ENCODE measurements at places on chromosomes 13 and 19.

DNA sequence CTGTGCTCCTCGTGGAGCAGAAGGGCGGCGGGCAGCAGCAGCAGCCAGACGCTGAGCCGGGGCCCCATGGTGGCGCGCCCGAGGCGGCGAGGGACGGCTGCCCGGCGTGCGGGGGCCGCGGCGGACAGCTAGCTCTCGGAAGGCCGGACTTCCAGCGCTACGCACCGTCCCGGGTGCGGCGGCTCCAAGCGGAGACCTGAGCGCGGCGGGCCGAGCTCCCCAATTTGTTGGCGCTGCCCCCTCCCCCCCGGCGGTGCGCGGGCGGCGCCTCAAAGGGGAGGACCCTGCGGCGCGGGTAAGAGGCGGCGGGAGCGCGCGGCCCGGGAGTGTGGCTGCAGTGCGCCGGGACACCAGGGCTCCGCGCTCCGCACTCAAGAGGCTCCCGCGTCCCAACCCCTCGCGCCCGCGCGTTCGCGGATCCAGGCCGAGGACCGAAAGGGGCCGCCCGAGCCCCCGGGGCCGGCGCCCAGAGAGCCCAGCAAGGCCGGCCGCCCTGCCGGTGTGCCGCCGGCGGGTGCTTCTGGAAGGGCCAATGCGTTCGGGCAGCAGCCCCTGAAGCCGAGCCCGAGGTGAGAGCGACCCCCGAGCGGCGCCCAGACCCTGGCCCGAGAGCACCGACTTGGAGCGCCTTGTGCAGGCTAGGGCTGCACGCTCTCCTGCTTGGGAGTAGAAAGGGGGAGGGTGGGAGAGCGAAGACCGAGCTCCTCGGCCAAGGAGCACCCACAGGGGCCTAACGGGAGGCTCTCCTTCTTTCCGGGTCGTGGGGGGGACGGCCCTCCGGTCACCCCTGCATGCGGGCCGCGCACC lies at the start of the genes COL4A1 and COL4A2:
TSS of gene COL4A1 (minus strand) at position 198 of the 807 bp plus-strand sequence. CDS start at position 68, 130 bp downstream.
TSS of gene COL4A2 (plus strand) at position 325 of the 807 bp plus-strand sequence. CDS start 620 bp downstream, outside the sequence.
- no peak for DNase-seq

DNA sequence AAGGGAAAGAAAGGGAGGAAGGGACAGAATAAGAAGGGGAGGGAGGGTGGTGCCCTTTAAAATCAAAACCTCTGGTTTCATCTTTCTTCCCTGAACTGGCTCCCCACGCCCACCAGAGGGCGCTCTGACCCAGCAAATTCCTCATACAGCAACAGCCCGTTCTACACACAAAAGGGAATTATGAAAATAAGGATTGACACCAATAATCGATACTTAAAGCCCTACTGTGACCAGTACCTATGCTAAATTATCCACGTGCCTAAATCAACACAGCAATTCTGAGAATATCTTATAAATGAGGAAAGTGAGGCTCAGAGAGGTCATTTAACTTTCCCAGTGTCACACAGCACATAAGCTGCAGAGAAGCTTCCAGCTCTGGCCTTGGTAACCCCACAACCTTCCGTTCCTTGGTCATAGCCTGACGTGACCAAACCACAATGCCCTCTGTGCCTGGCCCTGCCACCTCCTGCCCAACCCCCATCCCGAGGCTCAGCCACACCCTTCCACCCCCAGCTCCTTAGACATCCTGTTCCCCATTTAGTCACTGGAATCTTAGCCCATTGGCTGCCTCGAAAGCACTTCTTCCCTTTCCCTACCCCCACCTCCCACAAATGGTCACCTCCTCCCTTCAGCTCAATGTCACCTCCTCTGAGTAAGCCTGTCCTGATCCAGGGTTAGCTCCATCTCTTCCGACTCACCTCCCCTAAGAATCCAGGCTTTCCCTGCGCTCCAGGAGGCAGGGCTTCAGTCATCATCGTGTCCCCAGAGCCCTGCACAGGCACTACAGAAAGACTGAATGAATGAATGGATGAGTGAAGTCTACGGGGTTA lies 34.2 kb upstream of the PNMA8B start:
- peak; percentile 59 for DNase-seq

DNA sequence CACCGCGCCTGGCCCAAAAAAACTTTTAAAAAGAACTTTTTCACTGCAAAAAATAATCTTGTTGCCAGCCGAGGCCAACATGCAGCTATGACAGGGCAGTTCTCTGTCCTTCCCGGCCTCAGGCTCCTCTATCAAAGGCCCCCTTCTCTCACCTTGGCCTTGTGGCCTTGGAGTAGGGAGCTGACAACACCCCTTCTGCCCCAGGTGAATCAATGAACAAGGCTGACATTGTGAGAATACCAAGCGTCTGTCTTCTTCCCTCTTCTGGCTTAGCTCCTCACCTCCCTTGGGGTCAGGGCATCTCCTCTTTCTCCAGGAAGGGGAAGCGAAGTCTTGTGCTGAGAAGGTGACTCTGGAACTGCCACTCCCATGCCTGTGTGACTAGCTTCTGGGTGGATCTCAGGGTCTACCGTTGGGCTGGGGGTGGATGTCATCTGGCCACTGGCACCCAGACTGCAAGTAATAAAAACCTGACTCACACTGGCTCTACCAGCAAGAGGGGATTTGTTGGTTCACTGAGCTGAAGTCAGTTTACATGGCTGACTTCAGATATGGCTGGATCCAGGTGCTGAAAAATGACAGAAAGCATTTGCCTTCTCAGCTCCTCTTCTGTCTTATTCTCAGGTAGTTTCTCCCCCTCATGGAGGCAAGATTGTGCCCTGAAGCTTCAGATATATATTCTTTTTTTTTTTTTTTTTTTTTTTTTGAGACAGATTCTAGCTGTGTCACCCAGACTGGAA lies 6.3 kb downstream of the C19orf38 start:
- DNase-seq = no peak

DNA sequence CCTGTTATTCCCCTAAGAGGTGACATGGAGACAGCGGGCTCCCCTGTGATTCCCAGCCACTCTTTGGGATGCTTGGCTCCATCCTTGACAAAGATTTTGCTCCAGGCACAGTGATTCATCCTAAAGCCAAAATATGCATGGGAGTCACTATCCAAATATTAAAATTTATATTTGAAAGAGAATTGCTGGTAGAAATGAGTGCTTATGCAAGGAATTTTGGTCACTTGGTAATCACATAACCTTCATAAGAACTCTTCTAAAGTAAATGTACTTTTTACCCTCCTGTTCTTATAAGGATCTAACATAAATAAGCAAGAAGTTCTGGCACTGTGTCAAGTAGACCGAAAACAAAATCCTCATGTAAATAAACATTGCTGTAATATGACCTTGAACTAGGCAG lies 385.8 kb downstream of the ITGBL1 start:
- no peak for DNase-seq

DNA sequence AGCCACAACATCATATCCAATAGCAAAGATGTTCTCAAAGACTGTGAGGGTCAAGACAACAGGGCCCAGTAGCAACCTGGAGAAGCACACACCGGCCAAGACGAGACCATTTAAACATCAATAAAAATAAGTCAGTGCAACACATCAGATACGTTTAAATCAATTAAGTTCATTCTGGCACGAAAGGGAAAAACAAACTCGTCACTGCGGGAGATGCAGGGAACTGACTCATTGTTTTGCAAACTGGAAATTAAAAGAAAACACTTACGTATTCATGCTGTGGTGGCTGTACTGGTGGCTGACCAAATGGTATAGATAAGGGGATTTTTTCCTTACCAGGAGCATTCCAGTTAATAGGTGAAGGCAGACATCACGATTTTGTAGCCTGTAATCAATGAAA lies 26.3 kb upstream of the SLC15A1 start:
- no peak for DNase-seq

DNA sequence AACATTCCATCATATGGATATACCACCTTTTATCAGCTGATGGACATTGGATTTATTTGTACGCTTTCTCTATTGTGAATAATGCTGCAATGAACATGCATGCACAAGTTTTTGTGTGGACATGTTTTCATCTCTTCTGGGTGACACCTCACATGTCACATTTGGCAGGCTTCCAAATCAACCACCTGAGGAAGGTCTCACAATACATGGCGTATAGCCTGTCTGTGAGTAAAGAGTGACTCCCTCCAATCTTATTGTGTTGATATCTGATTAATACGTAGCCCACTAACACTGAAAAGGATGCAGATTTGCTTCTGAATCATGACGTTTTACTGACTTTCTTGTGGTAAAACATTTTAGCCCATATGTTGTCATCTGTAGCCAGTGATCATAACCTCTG lies 61.1 kb downstream of the SLC15A1 start:
- no peak for DNase-seq

GRCh38 chr19:3034656-3035541 lies 5.8 kb upstream of the TLE2 start:
- peak; percentile 22 for DNase-seq

DNA sequence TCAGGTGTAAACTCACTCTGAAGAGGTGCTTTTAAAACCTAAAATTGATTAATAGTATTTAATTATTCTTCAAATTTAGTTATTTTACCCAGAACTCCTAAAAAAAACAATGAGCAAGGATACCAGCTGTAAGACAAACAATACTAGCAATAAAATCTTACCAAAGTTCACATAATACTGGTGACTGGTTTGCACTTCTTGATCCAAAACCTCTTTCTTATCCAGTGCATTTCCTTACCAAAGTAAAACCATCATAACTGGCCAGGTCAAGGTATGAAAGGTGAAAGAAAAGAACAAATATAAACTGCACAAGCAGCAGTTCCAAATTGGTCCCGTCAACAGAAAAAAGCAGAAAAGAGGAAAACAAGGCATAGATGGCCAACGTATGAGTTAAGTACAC lies 62.7 kb downstream of the PSPC1 start:
- no peak for DNase-seq

DNA sequence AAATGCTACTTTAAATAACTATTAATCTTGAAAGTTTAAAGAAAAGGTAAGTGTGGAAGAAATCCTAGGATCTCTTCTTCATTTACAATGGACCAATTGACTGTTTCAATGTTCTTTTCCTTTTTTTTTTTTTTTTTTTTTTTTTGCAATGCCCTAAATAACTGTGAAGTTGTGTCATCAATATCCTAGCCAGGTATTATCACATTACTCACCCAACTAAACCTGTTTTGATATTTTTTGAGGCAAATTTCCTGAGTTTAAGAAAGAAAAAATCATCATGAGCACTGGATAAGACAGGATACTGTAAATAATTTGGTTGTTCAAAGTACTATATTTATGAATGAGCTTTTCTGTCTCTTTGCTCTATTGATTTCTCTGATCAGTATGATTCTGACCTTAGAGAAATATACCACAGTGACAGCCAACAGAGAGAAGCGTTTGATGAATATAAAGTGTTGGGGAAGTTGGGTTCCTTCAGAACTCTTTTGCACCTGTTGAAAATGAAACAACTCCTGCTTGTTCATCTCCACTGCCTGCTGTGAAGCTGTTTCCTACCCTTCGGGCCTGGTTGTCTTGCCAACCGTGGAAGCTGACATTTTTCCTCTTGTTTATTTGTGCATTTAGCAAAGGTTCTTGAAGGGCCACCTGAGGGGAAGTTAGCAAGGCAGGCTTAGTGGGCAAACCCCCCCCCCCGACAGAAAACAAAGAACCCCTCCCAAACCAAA lies 1220.5 kb upstream of the SLC10A2 start:
- DNase-seq = no peak

GRCh38 chr19:42568006-42568405 lies 26.7 kb downstream of the CEACAM8 start:
- DNase-seq = no peak

GRCh38 chr13:57314897-57315520 lies 148.0 kb downstream of the PRR20E start:
- DNase-seq = no peak

DNA sequence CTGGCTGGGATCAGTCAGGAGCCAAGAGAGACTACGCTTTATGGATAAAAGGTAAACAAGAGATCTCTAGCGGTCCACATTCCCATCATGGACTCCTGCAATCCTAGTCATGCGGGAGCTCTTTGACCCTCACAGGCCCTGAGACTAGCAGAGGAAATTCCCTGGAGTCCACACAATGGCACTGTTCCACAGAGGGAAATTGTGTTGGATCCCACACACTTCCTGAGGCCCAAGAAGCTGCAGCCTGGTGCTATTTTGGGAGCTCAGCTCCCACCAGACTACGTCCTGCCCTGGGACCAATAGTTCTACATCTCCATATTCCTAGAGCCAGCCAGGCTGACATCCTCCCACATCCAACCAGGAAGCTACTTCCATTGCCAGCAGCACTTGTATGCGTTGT lies 2358.4 kb downstream of the PCDH9 start:
- DNase-seq = no peak

DNA sequence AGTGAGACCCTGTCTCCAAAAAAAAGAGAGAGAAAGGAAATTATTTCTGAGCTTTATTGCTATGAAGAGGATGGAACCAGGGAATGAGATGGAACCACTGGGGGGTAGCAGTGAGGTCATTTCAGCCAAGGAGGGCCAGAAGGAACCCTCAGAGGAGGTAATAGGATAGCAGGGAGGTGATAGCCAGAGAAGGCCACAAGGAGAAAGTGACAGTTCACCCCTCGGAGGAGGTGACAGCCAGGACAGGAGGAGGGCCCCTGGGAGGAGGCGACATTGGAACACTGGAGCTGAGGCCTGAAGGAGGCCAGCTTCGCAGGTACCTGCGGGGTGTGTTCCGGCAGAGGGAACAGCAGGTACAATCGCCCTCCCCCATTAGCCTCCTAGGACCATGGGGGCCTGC lies 675 bp upstream of the PGPEP1 start:
- DNase-seq = no peak

DNA sequence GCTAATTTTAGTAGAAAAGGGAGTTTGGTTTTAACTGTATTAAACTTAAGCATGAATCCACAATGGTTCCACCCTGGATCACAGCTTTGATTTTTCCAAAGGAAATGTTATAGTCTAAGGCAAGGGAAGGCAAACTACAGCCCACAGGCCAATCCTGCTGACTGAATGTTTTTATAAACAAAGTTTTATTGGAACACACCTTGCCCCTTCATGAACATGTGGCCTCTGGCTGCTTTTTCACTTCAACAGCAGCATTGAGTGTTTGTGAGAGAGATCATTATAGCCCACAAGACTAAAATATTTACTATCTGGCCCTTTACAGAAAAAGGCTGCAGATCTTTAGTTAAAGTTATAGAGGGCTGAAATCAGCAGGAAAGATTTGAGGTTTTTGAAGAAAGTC lies 198.7 kb downstream of the IRS2 start:
- DNase-seq = no peak

- DNase-seq = no peak
Observed at GRCh38 chr19:52584736-52585440, 14.8 kb downstream of the ZNF701 start.

DNA sequence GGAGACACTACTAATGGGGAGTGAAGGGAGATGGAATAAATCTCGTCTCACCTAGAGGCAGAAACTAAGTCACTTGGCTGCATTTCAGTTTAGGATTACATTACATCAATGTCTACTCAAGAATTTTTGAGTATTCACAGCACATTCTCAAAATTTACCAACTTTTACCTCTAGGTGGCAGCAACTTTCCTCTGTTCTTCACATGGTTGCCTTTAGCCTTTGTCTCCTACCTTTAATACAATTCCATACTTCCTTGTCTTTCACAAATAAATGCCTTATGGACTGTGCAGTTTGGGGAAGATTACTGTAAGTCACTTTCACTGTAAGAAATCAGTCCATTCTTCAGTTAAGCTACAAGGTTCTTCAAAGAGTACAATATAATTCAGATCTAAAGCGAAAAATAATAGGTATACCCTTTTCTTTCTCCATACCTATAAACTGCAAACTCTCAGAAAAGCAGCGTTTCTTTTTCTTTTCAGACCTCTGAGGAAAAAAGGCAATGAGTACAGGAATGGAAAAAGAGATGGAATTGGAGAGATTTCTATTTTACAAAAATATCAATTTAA lies 379.4 kb downstream of the KLF12 start:
- DNase-seq = no peak

GRCh38 chr19:35024095-35024494 lies 6.2 kb upstream of the SCN1B start:
- no peak for DNase-seq

- DNase-seq = no peak
Observed at GRCh38 chr13:32378012-32378411, 49.9 kb downstream of the N4BP2L1 start.

GRCh38 chr13:49210669-49211068 lies 9.5 kb upstream of the MLNR start:
- no peak for DNase-seq

All from activated effector memory CD4-positive, alpha-beta T cell treated with Interleukin-2 at 50 U/mL for 16 hours (primary cell).